Progenitor cell of endocrine pancreas (in vitro differentiated cells): ENCODE measurements at places on chromosomes 5 and 9.

DNA sequence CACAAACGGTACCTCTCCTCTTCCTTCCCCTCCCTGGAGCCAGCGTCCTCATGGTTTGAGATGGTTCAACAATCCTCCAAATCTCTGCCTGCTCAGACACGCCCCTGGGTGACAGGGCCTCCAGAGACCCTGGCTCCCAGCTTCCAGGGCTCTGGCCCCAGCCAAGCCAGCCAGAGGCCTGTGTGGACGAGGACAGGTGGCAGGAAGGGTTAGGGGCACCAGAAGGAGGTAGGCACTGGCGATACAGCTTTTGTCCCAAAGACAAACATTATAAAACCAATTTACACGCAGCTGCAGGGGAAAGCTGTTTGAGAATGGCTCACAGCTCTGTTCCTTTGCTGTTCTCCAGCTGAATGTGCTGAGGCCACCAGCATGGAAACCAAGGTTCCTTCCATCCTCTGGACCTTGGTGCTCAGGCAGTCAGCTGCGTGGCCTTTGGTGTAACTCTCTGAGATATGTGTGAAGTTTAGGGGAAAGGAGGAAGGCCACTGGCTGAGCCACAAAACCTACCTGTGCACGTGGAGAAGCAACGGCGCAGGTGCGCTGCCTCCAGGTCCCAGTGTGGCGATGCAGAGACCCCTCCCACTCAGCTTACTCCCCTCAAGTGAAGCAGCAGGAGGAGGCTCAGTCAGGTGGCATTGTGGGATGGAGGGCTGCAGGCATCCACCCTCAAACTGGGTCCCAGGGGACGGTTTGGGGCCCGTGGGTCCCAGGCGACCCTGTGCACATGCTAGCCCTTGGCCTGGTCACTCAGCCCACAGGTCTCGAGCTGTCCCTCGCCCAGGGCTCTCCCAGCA, 4.3 kb upstream of the QRFP start:
- no peak for DNase-seq
- no peaks in the 10 kb centered on the region for H3K4me1 ChIP-seq
- H3K36me3 ChIP-seq = no peaks in the 10 kb centered on the region
- no peak overlapping the region for H3K4me3 ChIP-seq

DNA sequence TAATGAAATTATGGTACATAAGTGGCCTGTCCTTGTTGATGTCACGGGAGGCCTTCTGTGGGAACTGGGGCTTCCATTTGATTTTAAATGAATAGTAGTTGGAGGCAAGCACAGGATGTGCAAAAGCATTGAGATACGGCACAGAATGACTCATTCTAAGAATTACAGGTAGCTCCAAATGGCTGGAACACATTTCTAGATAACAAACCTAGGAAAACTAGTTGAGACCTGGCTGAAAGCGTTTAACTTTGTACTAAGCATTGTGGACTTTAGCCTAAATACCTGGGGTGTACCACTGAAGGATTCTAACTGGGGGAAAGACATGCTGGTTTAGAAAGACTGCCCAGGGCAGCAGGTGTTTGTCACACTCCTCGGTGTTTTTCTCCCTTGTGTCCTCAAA, 9.4 kb downstream of the SKP2 start:
- no peak for DNase-seq
- no peak overlapping the region for H3K4me3 ChIP-seq
- no peaks in the 10 kb centered on the region for H3K27me3 ChIP-seq

DNA sequence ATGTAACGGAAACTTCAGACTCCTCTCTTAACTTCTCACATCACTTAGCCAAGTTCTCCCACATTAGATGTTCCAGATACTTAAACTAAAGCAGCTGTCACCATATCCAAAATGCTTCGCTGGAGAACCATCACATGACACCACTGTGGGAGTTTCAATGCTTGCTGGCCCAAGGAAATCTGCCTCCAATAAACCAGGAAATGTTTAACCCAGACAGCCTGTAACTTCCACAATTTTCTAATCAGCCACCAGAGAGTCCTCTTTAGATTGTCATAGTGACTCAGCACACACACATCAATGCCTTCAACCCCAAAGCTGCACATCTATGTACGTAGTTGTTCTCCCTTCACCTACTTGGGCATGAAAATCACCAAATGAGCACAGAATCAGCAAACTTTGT, 118.7 kb downstream of the LPAR1 start:
- H3K4me3 ChIP-seq = no peak overlapping the region
- H3K27ac ChIP-seq = no peak overlapping the region
- peaks cover 2% of the 10 kb centered on the region for H3K36me3 ChIP-seq
- no peaks in the 10 kb centered on the region for H3K27me3 ChIP-seq
- DNase-seq = no peak
- no peaks in the 10 kb centered on the region for H3K4me1 ChIP-seq

DNA sequence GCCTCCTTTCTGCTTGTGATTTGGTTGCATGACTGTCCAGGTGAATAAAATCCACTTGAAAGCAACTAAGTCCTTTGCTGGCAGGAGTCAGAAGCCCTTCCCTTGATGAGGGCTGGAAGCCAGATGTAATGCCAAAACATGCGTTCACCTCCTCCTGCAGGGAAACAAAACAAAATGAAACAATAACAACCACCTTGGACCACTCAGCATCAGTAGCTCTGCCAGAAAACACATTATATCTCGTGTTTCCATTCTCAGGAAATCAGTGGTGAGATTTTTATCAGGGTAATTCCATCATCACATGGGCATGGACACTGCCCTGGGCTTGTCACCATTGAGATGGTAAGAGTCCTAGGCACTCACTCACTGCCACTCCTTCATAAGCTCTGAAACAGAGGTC, 350.3 kb upstream of the ACTBL2 start:
- DNase-seq = no peak
- peaks cover 11% of the 10 kb centered on the region for H3K4me1 ChIP-seq
- H3K36me3 ChIP-seq = no peaks in the 10 kb centered on the region
- no peaks in the 10 kb centered on the region for H3K27me3 ChIP-seq
- no peak overlapping the region for H3K27ac ChIP-seq

- H3K4me1 ChIP-seq = peaks cover 2% of the 10 kb centered on the region
- DNase-seq = no peak
- peaks cover 9% of the 10 kb centered on the region for H3K27me3 ChIP-seq
- no peak overlapping the region for H3K27ac ChIP-seq
- no peak overlapping the region for H3K4me3 ChIP-seq
Measured at GRCh38 chr9:86774116-86774515, 173.2 kb downstream of the GAS1 start.

- no peak for DNase-seq
- no peaks in the 10 kb centered on the region for H3K27me3 ChIP-seq
- peaks cover 10% of the 10 kb centered on the region for H3K36me3 ChIP-seq
- no peaks in the 10 kb centered on the region for H3K4me1 ChIP-seq
Measured at GRCh38 chr9:128106940-128107467, 20.5 kb downstream of the PTGES2 start.

DNA sequence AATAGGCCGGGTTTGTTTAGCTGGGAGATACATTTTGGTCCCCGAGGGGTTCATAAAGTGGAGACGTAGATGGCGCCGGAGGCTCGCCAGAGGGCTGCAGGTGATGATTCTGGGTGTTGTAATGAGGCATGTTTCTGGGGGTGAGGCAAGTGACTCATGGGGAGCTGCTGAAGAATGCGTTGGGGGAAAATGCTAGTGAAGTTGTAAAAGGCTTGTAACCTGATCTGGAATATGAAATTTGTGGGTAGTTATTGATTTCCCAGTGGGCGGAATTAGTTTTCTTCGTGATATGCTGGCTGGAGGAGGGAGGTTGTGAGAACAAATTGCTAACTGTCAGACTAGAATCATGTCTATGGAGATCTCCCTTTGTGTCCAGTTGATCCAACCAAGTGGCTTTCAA, 158.3 kb downstream of the DOCK2 start:
- H3K4me1 ChIP-seq = peaks cover 19% of the 10 kb centered on the region
- peaks cover 76% of the 10 kb centered on the region for H3K27me3 ChIP-seq
- H3K27ac ChIP-seq = peak overlapping the region; percentile 9
- no peaks in the 10 kb centered on the region for H3K36me3 ChIP-seq

GRCh38 chr9:3954331-3955304, 345.2 kb downstream of the GLIS3 start:
- peaks cover 3% of the 10 kb centered on the region for H3K36me3 ChIP-seq
- no peak for DNase-seq
- no peak overlapping the region for H3K4me3 ChIP-seq
- no peaks in the 10 kb centered on the region for H3K27me3 ChIP-seq

GRCh38 chr5:168101352-168101751, 190.1 kb upstream of the WWC1 start:
- peaks cover 23% of the 10 kb centered on the region for H3K4me1 ChIP-seq
- no peak overlapping the region for H3K4me3 ChIP-seq
- no peak overlapping the region for H3K27ac ChIP-seq
- no peaks in the 10 kb centered on the region for H3K27me3 ChIP-seq
- H3K36me3 ChIP-seq = no peaks in the 10 kb centered on the region

- H3K4me3 ChIP-seq = no peak overlapping the region
- no peaks in the 10 kb centered on the region for H3K4me1 ChIP-seq
- H3K27me3 ChIP-seq = no peaks in the 10 kb centered on the region
- no peak overlapping the region for H3K27ac ChIP-seq
Measured at GRCh38 chr9:6133346-6134063, 82.1 kb upstream of the IL33 start.

GRCh38 chr5:72940082-72940481, 15.8 kb upstream of the FCHO2 start:
- no peak overlapping the region for H3K27ac ChIP-seq
- H3K27me3 ChIP-seq = no peaks in the 10 kb centered on the region
- no peak overlapping the region for H3K4me3 ChIP-seq
- H3K36me3 ChIP-seq = no peaks in the 10 kb centered on the region
- H3K4me1 ChIP-seq = peaks cover 13% of the 10 kb centered on the region
- no peak for DNase-seq

- no peaks in the 10 kb centered on the region for H3K27me3 ChIP-seq
- H3K27ac ChIP-seq = no peak overlapping the region
- peaks cover 8% of the 10 kb centered on the region for H3K4me1 ChIP-seq
- DNase-seq = no peak
- H3K36me3 ChIP-seq = peaks cover 5% of the 10 kb centered on the region
Measured at GRCh38 chr5:105088961-105089360, 1526.4 kb upstream of the NUDT12 start.

DNA sequence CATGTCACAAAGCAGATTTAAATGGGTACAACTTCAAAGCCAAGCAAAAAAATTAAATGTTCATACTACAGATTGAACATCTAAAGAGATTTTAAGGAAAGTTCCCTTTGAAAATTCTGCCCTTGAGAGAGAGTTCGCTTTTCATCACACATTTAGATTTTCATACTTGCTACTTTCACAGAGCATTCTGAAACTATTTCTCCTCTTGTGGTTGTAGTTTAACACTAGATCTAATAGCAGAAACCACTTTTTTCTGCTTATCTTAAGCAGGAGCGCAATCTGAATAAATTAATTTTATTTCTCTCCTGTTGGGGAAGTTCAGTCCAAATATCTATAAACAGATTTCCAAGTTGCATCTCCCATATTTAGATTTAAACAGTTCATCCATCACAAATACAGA, 173.3 kb upstream of the RASA1 start:
- no peak overlapping the region for H3K27ac ChIP-seq
- H3K4me1 ChIP-seq = peaks cover under 1% of the 10 kb centered on the region
- DNase-seq = no peak
- no peaks in the 10 kb centered on the region for H3K27me3 ChIP-seq
- no peak overlapping the region for H3K4me3 ChIP-seq

GRCh38 chr5:54222336-54222735, 88.0 kb downstream of the ARL15 start:
- H3K36me3 ChIP-seq = no peaks in the 10 kb centered on the region
- no peaks in the 10 kb centered on the region for H3K27me3 ChIP-seq
- H3K27ac ChIP-seq = no peak overlapping the region

DNA sequence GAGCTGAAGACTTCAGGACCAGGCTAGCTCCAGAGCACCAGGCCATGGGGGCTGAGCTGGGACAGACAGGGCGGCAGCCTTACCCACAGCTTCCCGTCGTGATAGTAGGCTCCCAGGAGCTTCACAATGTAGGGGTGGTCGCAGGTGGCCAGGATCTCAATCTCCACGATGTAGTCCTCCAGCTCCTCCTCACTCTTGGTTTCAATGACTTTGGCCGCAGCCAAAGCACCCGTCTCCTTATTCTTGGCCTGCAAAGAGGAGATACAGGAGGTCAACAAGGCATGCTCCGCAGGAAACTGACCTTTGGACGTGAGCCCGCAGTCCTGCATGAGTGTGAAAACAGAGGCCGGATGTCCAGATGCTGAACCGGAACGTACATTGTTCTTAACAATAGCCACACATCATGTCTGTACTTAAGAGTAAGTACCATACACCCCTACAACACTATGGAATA, 31.5 kb downstream of the STK10 start:
- no peaks in the 10 kb centered on the region for H3K27me3 ChIP-seq
- H3K27ac ChIP-seq = no peak overlapping the region
- H3K4me1 ChIP-seq = peaks cover 14% of the 10 kb centered on the region
- H3K36me3 ChIP-seq = peaks cover 6% of the 10 kb centered on the region
- no peak for DNase-seq
- H3K4me3 ChIP-seq = no peak overlapping the region

GRCh38 chr5:93791518-93791972, 50.1 kb upstream of the POU5F2 start:
- no peak for DNase-seq
- H3K4me1 ChIP-seq = peaks cover 23% of the 10 kb centered on the region
- H3K27ac ChIP-seq = no peak overlapping the region

DNA sequence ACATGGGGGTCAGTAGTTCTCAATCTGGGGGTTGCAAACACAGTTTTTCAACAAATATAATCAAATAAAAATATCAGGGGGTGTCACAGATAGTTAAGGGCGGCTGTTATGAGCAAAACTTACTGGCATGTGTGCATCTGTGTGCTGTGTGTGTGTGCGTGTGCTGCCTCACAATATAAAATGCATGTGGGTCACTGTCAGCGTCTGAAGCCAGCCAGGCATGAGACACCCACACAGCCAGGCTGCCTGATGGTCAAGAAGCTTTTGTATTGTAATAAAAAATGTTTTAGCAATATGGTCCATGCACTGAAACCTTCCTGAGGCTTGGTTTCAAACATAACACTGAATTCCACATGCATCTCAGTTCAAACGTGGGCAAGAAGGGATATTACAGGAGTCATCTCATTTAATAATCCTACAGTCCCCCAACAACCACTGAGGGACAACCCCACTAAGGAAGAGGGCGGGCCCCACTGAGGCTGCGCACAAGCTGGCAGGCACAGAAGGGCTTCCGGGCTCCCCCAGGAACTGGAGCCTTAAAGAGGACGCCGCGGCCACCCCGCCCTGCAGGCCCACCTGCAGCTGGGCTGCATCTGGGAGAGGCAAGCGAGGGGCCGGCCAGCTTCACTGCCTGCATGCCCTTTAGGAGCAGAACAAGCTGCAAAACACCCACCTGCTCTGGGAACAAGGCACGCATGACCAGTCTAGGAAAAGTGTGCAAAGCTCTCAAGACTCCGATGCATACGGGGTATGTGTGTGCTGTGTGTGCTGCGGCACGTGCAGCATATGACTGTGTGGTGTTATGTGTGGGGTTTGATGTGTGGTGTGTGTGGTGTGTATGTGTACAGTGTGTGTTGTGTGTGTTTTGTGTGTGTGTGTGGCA, 14.1 kb downstream of the SEMA4D start:
- peaks cover 6% of the 10 kb centered on the region for H3K4me1 ChIP-seq
- DNase-seq = no peak
- no peak overlapping the region for H3K4me3 ChIP-seq
- no peaks in the 10 kb centered on the region for H3K27me3 ChIP-seq

- DNase-seq = peak; percentile 48
- H3K4me1 ChIP-seq = no peaks in the 10 kb centered on the region
- H3K27ac ChIP-seq = no peak overlapping the region
- no peaks in the 10 kb centered on the region for H3K36me3 ChIP-seq
- no peak overlapping the region for H3K4me3 ChIP-seq
- no peaks in the 10 kb centered on the region for H3K27me3 ChIP-seq
Measured at GRCh38 chr5:61933787-61934626, 372.0 kb upstream of the KIF2A start.

- no peak for DNase-seq
- no peak overlapping the region for H3K4me3 ChIP-seq
- H3K27me3 ChIP-seq = no peaks in the 10 kb centered on the region
- H3K4me1 ChIP-seq = no peaks in the 10 kb centered on the region
Measured at GRCh38 chr9:72599874-72600534, 78.6 kb downstream of the TMC1 start.
